ENCODE measurements at places on chromosomes 13 and 19.

DNA sequence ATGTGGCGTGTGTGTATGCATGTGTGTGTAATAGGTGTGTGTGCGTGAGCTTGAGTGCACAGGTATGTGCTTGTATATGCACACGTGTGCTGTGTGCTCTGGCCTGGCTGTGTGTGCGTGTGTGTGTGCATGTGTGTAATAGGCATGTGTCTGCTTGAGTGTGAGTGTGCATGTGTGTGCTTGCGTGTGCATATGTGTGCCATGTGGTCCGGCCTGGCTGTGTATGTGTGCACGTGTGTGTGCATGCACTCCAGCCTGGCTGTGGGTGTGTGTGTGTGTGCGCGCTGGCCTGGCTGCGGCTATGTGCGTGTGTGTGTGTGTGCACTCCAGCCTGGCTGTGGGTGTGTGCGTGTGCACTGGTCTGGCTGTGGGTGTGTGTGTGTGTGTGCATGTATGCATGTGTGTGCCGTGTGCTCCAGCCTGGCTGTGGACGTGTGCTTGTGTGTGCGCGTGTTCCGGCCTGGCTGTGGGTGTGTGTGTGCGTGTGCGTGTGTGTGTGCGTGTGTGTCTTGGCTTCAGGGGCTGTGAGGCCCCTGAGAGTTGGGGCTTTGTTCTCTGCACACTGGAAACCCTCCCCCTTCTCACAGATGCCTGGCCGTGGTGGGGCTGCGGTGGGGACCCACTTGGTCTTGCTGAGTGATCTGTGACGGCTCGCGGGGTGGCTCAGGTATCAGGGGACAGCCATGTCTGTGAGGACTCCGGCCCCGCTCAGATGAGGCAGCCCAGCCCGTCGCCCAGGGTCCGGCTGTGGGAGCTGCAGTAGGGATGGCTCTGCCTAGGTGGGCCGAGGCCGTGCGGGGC, 8.2 kb downstream of the SPPL2B start:
- no peak for DNase-seq

DNA sequence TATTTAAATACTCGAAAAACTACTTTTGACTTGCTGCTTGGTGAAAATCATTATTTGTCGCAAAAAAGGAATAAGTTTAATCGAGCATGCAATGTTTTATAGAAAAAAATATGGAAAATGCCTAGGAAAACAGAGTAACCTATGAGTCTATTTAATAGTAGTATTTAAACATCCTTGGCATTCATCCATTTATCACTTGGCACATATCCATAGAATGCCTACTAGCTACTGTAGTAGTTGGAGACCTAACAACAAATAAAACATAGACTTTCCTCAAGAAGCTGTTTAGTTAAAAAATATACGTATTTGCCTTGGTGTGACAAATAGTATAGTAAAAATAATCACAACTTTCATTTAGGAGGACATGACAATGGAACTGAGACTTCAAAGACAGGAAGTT, 302.1 kb downstream of the DIAPH3 start:
- DNase-seq: no peak

DNA sequence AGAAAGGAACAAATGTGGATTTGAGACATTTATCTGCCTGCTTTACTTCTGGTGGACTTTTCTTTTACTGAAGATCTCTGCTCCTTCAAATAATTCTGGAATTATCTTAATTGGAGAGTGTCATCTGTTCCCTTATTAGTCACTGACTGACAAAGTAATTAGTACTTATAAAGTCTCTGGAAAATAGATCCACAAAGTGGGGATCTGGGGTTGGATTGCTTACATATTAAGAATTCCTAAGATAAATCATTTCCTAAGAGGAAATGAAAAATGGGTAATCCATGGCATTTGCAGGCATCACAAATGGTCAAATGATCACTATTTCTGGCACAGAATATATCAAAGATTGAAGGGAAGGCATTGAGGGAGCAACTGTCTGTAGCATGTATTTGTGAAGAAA, 137.4 kb upstream of the SLITRK5 start:
- DNase-seq: no peak

DNA sequence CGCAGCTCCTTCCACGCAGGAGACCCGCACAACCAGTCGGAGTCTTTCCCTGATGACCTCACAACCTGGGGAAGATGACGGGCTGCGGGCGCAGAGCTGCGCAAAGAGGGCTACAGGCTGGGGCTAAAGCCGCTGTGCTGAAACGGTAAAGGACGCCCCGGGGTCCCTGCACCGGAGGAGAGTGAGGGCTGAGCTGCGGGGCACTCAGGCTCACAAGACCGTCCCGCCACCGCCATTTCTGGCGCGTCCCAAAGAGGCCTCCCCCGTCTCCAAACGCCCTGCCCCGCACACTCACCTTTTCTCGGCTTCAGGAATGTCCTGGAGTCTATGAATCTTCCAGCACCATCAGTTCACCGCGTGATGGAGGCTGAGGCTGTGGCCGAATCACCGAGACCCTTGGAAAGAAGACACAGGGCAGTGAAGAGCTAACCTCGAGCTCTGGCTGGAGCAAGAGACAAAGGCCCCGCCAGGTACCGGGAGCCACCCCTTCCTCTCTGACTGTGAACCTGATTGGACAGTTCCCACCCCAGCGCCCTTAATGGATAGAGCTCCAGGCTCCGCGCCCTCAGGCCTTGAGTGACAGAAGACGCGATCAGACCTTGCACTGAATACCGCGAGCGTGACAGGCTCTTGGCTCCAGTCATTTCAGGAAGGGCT, 41.8 kb upstream of the ZNF429 start:
- DNase-seq: no peak

DNA sequence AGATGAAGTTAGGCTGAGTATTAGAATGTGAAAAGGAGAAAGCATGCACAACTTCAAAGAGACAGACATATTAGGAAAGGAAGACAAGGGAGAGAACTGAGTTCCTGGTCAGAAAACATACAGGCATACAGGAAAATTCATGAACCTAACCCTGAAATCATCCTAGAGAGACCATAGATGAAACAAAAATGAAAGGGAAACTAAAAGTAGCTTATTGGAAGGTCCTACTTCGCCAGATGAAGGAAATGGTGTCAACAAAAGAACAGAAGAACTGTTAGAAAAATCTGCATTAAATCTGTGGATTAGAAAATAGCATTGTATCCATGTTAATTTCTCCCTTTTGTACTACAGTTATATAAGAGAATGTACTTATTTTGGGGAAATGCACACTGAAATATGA, 169.0 kb upstream of the UFM1 start:
- DNase-seq: no peak

- no peak for DNase-seq
Observed at GRCh38 chr13:76472916-76473315, 413.3 kb downstream of the KCTD12 start.

DNA sequence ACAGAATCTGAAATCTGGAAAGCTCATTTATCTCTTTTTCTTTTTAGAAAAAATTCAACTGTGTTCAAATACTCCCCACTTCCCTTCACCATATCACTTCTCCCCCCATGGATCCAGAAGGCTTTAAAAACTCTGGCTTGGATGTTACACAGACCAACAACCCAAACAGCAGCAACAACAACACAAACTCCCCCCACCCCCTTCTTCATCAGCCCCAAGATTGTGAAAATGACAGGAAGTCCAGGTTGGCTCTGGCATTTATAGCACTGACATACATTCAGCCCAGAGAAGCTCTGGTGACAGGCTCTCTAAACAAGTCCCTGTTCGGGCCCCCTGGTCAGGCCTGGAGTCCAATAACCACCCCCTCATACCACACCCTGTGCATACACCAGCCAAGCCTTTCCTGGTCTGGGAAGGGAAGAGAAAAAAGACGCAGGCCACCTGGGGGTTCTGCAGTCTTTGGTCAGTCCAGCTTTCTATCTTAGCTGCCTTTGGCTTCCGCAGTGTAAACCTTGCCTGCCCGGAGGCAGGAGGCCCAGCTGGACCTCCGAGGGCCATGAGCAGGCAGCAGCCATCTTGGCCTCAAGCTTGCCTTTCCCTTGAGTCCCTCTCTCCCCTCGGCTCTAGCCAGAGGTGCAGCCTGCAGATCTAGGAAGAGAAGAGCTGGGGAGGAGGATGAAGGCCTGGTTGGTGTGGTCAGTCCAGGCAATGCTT, 6.8 kb downstream of the CDX2 start:
- DNase-seq: no peak

DNA sequence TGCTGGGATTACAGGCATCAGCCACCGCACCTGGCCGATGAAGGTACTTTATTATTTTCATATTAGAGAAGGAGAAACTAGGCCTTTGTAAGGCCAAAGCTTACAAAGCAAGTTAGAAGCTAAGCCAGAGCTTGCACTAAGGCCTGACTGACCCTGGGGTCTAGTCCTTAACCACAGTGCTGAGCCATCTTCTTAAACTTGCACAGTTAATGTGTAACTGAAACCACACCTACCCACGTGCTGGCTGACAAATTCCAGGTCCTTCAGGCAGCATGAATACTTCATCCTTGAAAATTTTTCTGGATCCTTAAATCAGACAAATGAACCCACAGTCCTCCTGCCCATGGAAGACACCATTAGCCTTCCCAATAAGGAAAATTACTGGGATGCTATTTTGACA, 880.6 kb downstream of the UQCRFS1 start:
- no peak for DNase-seq

DNA sequence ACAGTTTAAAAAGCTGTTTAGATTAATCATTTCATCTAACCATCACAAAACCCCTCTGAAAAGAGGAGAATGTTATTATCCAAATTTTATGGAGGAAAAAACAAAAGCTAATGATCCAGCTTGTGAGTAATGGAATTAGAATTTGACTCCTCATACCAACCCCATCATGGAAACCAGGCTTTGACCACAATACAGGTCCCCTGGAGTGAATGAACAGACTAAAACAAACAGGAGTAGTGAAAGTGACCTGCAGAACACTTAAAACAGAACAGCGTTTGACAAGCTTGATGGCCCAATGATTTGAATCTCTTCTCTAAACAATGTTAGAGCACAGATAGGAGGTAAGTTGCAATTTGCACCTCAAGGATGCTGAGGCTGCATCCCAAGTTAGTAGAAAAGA, 230.0 kb downstream of the DCT start:
- DNase-seq: no peak

GRCh38 chr19:42175952-42176648, 41.4 kb downstream of the DEDD2 start:
- no peak for DNase-seq

DNA sequence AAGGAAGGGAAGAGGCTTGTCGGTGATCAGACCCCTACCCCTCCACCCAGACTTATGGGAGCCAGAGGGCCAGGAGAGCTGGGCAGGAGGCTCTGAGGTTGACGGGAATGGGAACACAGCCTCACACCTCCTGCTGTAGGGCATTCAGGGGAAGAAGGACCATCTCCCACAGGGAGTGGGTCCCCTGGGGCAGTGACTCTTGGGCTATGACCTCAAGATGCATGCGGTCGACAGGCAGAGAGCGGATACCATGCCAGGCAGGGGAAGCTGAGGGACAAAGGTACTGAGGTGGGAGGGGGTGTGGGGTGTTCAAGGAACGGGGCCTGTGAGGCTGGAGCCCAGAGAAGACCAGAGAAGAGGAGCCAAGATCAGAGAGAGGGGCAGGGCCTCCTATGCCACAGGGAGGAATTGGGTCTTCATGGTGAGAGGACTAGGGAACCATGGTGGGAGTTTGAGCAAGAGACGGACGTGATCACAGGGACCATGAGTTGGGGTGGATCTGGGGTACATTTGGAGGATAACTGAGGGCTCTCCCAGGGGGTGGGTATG, 4.6 kb upstream of the TCF3 start:
- DNase-seq: no peak

DNA sequence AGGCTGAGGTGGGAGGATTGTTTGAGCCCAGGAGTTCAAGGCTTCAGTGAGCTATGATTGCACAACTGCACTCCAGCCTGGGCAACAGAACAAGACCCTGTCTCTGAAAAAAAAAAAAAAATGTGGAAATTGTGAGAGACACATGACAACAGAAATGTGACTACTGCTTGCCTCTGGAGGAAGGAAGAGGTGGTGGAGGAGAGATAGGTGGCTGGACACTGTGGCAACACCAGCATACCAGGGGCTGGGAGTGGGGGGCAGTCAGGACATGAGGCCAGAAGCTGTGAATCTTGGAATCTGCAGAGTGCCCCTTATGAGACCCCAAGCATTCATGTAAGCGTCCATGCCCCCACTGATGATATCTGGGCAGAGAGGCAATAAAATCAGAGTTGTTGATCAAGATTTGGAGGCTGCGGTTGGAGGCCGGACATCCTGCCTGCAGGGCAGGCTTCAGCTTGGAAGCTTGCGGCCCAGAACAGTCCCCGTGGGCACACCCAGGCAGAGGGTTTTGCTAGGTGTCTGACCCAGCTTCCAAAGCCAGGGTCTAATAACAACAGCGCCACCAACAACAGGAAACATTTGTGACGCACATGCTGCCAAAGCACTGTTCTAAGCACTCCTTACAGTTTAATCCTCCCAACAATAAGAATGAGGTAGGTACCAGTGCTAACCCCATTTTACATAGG, 16.9 kb downstream of the FAM187B start:
- peak; percentile 19 for DNase-seq

DNA sequence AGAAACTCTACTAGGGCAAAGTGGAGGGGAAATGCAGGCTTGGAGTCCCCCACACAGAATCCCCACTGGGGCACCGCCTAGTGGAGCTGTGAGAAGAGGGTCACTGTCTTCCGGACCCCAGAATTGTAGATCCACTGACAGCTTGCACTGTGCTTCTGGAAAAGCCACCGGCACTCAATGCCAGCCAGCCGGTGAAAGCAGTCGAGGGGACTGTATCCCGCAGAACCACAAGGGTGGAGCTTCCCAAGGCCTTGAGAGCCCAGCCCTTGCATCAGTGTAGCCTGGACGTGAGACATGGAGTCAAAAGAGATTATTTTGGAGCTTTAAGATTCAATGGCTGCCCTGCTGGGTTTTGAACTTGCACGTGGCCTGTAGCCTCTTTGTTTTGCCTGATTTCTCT, 47.2 kb upstream of the FAM124A start:
- DNase-seq: no peak

DNA sequence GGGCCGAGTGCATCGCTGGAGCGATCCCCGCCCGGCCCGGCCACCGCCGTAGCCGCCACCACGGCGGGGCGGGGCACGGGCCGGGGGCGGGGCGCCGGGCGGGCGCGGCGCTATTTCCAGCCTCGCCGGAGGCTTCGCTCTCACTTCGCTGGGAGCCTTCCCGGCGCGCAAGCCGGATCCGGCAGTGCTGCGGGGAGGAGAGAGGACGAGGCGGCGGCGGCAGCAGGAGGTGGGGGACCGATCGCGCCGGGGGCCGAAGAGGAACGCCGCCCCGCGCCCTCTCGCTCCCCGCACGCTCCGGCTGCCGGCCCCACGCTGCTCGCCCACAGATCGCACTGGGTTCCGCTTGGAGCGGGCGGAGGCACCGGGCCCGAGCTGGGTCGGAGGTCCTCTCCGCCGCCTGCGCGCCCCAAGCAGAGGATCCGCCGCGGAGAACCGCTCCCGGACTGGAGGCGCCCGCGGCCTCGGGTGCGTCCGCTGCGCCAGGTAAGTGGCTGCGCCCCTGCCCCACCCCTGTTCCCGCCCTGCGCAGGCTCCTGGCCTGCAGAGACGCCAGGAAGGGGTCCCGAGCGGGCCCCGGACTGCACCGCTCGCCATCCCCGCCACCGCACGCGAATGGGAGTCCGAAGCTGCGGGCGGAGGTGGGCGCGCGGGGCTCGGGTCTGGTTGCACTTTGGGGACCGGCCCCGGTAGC, at the start of gene CHST8:
Gene CHST8 (plus strand): TSS at position 143 of the 694 bp plus-strand sequence. CDS start 67,309 bp downstream, outside the sequence.
- DNase-seq: no peak

Measured in stimulated activated CD4-positive, alpha-beta T cell treated with anti-CD3 and anti-CD28 coated beads, Interleukin-1b, Interleukin-23, amount 100 ng/mL, for 24 hours (primary cell).